Central memory CD8-positive, alpha-beta T cell (primary cell): ENCODE measurements at places on chromosomes 3 and 15.

GRCh38 chr3:156760333-156760732 is 65.8 kb upstream of the LEKR1 start:
- no peaks in the 10 kb centered on the region for H3K27me3 ChIP-seq
- no peaks in the 10 kb centered on the region for H3K4me1 ChIP-seq
- H3K27ac ChIP-seq: no peak overlapping the region
- no peaks in the 10 kb centered on the region for H3K36me3 ChIP-seq
- DNase-seq: no peak

DNA sequence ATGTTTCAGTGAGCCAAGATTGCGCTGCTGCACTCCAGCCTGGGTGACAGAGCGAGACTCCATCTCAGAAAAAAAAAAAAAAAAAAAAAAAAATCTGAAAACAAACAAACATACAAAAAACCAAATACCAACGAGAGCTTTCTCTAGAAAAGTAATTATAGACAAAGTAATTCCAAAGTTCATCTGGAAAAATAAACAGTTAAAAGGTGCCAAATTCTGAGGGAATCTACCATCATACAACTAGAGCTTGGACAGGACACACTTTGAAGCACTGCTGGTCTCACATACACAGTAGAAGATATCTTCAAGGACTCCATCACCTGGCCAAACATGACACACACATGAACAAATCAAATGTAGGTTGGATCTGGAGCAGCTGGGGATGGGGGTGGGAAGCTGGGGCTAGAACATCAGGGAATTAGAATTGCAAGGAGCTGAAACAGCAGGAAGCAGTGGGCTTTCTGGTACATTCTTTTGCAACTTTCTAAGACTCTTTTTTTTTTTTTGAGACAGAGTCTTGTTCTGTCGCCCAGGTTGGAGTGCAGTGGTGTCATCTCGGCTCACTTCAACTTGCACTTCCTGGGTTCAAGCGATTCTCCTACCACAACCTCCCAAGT is 41.1 kb upstream of the CTSH start:
- peaks cover 5% of the 10 kb centered on the region for H3K36me3 ChIP-seq
- H3K27ac ChIP-seq: no peak overlapping the region
- peaks cover 68% of the 10 kb centered on the region for H3K27me3 ChIP-seq
- H3K4me3 ChIP-seq: no peak overlapping the region

DNA sequence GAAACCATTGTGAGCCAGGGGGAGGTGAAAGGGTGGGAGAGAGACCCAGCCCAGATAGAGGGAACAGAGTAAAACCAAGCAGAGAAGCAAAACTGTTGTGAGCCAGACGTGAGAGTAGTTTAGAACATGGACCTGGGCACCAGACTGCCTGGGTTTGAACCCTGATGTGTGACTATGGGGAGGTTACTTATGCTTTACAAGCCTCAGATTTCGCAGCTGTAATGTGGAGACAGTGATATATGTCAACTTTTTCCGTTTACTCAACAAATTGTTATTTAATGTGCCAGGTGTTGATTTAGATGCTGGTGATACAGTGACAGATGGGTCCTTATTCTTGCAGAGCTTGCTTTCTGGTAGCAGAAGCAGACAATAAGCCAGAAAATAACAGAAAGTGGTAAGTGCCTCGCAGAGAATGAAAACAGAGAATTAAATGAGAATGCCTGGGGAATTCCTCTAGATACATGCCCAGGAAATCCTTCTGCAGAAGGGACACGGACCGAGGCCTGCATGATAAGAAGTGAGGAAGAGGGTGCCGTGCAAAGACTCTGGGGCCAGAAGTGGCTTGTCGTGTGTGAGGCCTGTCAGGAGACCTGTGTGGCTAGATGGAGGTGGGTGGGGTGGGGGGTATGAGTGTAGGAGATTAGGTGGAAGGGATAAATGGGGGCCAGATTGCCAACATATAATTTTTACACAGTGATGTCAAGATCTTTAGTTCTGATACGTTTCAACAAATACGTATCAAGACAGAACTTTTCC is 15.0 kb downstream of the KAT2B start:
- H3K36me3 ChIP-seq: peaks cover 1% of the 10 kb centered on the region
- H3K27me3 ChIP-seq: no peaks in the 10 kb centered on the region
- DNase-seq: no peak
- H3K27ac ChIP-seq: no peak overlapping the region

GRCh38 chr3:188931036-188931435 is 240.7 kb upstream of the TPRG1 start:
- no peak overlapping the region for H3K4me3 ChIP-seq
- no peaks in the 10 kb centered on the region for H3K36me3 ChIP-seq
- peak overlapping the region; percentile 57 for H3K27ac ChIP-seq
- DNase-seq: no peak
- no peaks in the 10 kb centered on the region for H3K27me3 ChIP-seq
- H3K4me1 ChIP-seq: no peaks in the 10 kb centered on the region

DNA sequence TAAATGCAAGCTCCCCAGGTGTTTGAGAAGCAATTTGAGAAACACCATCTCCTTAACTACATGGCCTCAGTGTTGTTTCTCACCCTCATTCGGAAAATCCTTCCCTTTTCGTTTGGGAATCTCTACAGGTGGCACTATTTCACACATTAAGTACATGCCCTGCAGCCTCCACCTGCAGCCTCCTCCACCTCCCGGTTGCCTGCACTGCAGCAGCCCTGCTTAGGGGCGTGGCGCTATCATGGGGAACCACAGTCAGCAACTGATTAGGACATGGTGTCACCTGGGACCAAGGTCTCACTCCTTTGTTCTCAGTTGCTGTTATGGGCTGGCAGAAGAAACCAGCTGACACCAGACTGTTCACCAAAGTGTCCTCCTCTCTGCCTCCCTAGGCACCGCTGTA is 11.7 kb upstream of the ZNF774 start:
- no peak overlapping the region for H3K4me3 ChIP-seq
- DNase-seq: no peak
- no peaks in the 10 kb centered on the region for H3K4me1 ChIP-seq
- no peaks in the 10 kb centered on the region for H3K36me3 ChIP-seq
- H3K27me3 ChIP-seq: no peaks in the 10 kb centered on the region
